Mesothelial cell of epicardium (in vitro differentiated cells): ENCODE measurements at places on chromosomes 1 and 21. TPM values are rescaled to one million over a fixed set of nuclear protein-coding genes. Genes with fewer than 3 reads are reported as not detected.

DNA sequence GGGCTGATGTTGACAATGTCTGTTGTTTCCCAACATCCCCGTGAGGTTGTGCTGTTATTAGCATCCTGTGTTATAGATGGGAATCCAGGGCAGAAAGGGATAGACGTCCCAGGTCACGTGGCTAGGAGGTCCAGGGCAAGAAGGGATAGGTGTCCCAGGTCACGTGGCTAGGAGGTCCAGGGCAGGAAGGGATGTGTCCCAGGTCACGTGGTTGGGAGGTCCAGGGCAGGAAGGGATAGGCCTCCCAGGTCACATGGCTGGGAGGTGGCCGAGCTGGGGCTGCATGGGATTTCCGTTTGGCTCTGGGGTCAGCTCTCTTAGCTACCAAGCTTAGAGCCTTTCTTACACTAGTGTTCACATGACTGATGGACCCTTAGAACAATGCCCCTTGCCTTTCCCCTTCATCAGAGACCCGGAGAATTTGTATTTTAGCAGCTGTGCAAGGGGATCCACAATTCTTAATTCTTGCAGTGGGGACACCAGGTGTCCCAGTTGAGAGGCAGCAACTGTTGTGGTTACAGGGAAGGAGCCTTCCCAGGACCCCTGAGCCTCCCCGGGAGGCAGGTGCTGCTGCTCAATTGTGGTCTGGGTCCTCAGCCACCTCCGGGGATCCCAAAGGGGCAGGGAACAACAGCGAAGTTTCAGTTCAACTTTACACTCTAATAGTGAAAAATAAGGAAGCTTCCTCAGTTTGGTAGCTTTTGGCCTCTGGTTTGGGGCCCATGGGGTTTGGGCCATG lies 69.2 kb downstream of the UMODL1 start:
- DNase-seq: no peak
- H3K36me3 ChIP-seq: no peaks in the 10 kb centered on the region
- no peaks in the 10 kb centered on the region for H3K4me1 ChIP-seq
- peaks cover 9% of the 10 kb centered on the region for H3K27me3 ChIP-seq
- no peak overlapping the region for H3K27ac ChIP-seq
- no peak overlapping the region for H3K4me3 ChIP-seq

DNA sequence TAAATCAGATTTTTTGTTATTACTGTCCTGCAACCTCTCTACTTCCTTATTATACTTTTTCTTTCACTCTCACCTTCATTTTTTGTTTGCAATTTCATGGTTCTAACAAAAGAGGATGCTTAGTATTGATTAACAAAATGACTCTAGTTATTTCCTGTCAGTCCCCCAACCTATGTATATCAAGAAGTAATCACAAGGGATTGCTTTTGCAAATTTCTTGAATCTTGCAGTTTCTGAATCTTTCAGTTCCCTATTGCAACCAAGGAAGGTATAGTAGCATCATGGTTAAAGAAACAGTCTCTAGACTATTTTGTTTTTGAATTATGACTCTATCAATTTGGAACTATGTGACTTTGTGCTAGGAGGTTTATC lies 446.9 kb downstream of the NEGR1 start:
- H3K36me3 ChIP-seq: no peaks in the 10 kb centered on the region
- DNase-seq: no peak
- H3K4me3 ChIP-seq: no peak overlapping the region
- H3K4me1 ChIP-seq: no peaks in the 10 kb centered on the region

- H3K36me3 ChIP-seq: no peaks in the 10 kb centered on the region
- no peaks in the 10 kb centered on the region for H3K4me1 ChIP-seq
- no peak for DNase-seq
- no peak overlapping the region for H3K4me3 ChIP-seq
- no peak overlapping the region for H3K27ac ChIP-seq
Observed at GRCh38 chr1:97947695-97948094, 26.9 kb upstream of the DPYD start.

DNA sequence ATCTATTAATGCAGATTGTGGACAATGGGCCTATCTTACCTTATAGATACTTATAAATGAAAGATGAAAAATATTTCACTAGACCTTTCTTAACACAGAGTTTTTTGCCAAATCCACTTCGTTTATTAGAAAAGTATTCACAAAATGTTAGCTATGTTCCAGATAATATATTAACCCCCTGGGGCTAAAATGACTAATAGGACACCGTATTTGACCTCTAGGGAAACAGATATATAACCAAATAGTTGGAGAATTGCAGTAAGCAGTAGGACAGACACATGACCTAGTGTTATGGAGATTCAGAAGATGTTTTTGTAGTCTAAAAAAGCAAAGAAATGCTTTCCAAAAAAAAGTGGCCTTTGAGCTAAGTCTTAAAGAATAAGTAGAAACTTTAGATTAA lies 106.9 kb downstream of the SEC16B start:
- no peak overlapping the region for H3K4me3 ChIP-seq
- peaks cover 3% of the 10 kb centered on the region for H3K27me3 ChIP-seq
- H3K27ac ChIP-seq: no peak overlapping the region

- H3K4me1 ChIP-seq: peaks cover 33% of the 10 kb centered on the region
- H3K27me3 ChIP-seq: no peaks in the 10 kb centered on the region
- no peak for DNase-seq
- H3K36me3 ChIP-seq: no peaks in the 10 kb centered on the region
- no peak overlapping the region for H3K4me3 ChIP-seq
- H3K27ac ChIP-seq: no peak overlapping the region
Observed at GRCh38 chr21:45387506-45387905, 17.5 kb upstream of the COL18A1 start.

DNA sequence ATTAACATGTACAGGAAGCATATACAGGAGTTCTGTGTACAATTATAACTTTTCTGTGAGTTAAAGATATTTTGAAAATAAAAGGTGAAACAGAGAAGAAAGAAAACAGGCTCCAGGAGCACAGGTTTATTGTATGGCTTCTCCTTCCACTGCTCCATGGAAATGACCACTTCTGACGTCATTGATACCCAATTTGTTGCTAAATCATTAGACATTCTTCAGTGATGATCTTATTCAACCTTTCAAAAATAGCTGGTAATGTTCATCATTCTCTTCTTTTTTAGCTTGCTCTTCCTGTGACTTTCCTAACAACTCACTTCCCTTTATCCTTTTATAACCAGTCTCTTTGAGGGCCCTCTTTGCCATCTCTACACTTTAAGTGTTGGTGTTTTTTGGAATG lies 77.8 kb downstream of the KCNK2 start:
- H3K4me1 ChIP-seq: no peaks in the 10 kb centered on the region
- H3K27me3 ChIP-seq: peaks cover 4% of the 10 kb centered on the region
- no peak overlapping the region for H3K27ac ChIP-seq
- no peak overlapping the region for H3K4me3 ChIP-seq
- H3K36me3 ChIP-seq: no peaks in the 10 kb centered on the region

DNA sequence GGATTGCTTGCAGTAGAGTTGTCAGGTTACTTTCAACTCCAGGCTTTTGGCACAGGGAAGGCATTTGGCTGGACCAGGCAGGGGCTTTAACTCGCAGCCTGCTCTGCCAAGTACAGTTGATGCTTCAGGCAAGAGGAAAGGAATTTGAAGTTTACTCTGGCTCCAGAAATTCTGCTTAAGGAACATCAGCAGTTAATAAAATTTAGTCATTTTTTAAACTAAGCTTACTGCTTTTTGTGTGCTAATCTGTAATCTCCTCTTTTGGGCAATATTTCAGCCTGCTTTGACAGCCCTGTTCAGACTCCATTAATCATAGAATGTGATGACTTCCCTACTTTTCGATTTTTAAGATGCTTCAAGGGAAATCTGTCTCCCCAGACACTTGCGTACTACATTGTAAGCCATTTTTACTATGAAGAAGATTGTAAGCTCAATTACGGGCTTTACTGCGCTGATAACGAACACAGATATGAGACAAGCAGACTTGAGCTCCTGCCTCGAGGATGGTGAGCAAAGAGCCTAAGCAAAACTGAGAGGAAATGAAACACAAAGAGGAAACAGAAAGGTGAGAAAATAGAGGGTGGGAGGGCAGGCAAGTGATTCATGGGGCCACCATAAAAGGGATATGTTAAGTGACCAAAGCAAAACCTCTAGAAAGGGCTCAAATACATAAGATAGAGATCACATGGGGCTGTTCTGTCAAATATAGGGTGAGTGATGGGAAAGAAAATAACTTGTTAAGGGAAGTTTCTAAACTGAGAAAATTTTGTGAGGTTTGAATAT lies 76.6 kb upstream of the VAV3 start:
- no peaks in the 10 kb centered on the region for H3K36me3 ChIP-seq
- H3K4me3 ChIP-seq: no peak overlapping the region
- peaks cover 28% of the 10 kb centered on the region for H3K4me1 ChIP-seq
- peaks cover 85% of the 10 kb centered on the region for H3K27me3 ChIP-seq

DNA sequence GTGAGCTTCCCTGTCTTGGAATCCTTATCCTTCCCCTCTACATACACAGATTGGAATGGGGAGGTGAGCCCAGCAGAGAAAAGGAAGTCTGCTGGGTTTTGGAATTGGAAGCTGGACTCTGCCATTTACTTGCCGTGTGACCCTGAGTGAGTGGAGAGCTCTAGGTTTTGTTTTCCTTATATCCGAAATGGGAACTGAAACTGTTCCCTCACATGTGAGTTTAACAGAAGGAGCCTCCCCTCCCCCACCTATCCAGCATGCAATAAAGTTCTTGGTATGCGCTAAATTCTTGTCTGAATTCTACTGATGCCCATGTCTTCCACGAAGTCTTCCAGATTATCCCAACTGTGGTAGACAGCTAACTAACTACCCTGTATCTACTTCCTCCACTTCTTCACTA lies 58.7 kb downstream of the NENF start:
- no peaks in the 10 kb centered on the region for H3K27me3 ChIP-seq
- no peaks in the 10 kb centered on the region for H3K36me3 ChIP-seq
- H3K4me3 ChIP-seq: no peak overlapping the region
- H3K4me1 ChIP-seq: peaks cover 7% of the 10 kb centered on the region
- DNase-seq: no peak

Gene KNCN
- not detected in 3 replicates for total RNA-seq

Gene LINGO4
- not detected in 3 replicates for total RNA-seq

Gene CACHD1
- total RNA-seq: 20.8 to 24.2 TPM (median 24.1 TPM) in 3 replicates

Gene KLF17
- total RNA-seq: not detected in 3 replicates

Gene GOLT1A
- total RNA-seq: 3.6 to 4.1 TPM (median 3.9 TPM) in 3 replicates
